ENCODE measurements at places on chromosomes 4 and X. TPM values are rescaled to one million over a fixed set of nuclear protein-coding genes. Genes with fewer than 3 reads are reported as not detected.

- DNase-seq: no peak
These were observed 628 bp downstream of the MXD4 start for GRCh38 chr4:2261110-2261852.

GRCh38 chr4:155931634-155932033 is 22.0 kb downstream of the CTSO start:
- no peak for DNase-seq

- DNase-seq: no peak
These were observed 61.6 kb downstream of the LEF1 start for GRCh38 chr4:108107101-108107500.

FAM47C gene
- not detected for total RNA-seq

- no peak for DNase-seq
These were observed 64.3 kb upstream of the GPR174 start for GRCh38 chrX:79080141-79080540.

TIGD4 gene
- total RNA-seq: 2.7 TPM

DNA sequence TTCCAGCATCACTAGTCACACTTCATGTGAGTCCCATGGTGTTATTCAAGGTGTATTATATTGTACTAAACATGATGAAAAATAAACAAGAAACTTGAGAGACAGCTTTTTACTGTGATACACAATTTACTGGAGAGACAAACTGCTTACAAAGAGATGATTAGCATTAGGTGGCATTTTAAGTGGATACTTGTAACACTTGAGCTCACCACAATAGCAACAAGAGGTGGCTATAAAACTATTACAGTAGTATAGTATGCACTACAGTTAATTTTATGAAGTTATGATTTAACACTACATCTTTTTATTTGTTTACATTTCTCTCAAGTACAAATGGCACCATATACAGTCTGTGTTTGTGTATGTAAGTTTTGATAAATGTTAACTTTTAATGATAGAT is 246.6 kb downstream of the PARM1 start:
- no peak for DNase-seq

ARFIP1 gene
- total RNA-seq: 46.8 TPM

JADE3 gene
- 10.5 TPM for total RNA-seq

FTSJ1 gene
- total RNA-seq: 36.3 TPM

GRCh38 chr4:56099378-56099786 is 150.6 kb downstream of the CEP135 start:
- DNase-seq: peak; percentile 20

KCNIP4 gene
- total RNA-seq: 19.8 TPM

- DNase-seq: no peak
These were observed 112.4 kb downstream of the RNF150 start for GRCh38 chr4:141020801-141021261.

GRCh38 chr4:67134616-67135015 is 410.7 kb downstream of the CENPC start:
- no peak for DNase-seq

GRCh38 chrX:71660562-71661416 is 6.6 kb upstream of the LOC101059915 start:
- no peak for DNase-seq

GPR173 gene
- total RNA-seq: 27.0 TPM

DNA sequence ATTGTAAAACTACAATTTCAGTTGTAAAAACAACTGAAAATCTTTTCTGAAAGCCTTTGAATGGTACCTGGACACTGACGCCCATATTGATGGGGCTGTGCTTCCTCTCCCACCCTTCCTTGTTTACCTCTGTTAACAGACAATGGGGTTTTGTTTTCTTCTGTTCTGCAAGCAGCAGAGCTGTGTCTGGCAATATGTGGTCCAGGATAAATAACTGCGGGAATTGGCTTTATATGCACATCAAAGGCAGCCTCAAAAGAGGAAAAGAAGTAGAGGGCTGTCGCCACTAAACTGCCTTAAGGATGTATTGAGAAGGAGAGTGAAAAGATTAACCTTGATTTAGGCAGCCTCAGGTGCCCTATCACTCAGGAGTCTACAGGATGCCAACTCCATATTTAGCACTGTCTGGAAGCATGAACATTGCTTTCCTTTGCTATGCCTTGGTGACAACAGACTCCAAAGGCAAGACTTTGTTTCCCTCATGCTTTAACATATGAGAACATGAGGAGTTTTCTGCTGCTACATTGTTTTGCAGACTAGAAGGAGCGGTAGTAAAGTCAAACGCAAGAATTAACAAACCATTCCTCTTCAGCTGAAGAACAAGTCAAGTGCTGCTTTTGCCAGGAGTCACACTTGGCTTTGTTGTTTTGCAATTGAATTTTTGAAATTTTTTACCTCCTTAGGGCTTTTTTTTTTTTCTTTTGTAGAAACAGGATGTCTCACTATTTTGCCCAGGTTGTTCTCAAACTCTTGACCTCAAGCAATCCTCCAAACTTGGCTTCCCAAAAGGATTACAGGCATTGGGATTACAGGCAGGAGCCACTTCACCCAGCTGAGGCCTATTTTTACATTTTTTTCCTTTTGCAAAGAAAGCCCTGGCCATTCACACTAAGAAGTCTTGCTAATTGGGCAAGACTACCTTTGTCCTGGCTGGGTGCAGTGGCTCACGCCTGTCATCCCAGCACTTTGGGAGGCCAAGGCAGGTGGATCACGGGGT is 3.0 kb downstream of the IL21 start:
- DNase-seq: no peak

- no peak for DNase-seq
These were observed 41.3 kb downstream of the LRBA start for GRCh38 chr4:150973626-150974251.

DNA sequence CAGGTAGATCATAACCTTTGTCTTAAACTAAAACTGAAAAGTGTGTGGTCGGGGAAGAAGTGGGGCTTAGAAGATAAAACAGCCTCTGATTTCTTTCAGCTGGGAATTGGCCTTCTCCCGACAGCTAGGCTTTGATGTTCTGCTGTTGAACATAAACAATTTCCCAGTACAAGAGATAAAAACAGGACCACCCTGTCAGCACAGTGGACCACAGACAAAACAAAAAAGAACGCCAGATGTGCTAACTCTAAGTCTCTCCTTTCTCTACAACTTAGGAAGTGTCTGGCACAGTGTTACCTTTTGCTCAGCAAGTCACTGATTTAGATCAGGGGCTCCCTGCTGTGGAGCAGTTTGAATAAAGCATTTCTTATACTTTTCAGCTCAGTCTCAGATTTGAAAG is 87.5 kb upstream of the UXT start:
- DNase-seq: no peak

HTN3 gene
- total RNA-seq: not detected

DNA sequence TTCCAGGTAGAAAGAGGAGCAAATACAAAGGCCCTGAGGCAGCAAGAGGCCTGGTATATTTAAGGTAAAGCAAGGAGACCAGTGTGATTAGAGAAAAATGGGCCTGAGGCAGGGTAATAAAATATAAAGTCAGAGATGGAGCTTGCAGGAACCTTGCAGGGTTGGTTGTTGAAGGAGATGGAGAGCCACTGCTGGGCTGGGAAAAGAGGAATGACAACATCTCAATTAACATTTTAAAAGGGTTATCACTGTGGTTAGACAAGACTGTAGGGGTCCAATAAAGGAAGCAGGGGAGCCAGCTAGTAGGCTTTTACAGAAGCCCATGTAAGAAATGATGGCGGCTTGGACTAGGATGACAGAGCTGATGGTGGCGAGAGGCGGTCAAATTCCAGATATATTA is 205.5 kb upstream of the MBNL3 start:
- DNase-seq: no peak

RAB9B gene
- total RNA-seq: 36.3 TPM

NPY5R gene
- total RNA-seq: 30.1 TPM

DNA sequence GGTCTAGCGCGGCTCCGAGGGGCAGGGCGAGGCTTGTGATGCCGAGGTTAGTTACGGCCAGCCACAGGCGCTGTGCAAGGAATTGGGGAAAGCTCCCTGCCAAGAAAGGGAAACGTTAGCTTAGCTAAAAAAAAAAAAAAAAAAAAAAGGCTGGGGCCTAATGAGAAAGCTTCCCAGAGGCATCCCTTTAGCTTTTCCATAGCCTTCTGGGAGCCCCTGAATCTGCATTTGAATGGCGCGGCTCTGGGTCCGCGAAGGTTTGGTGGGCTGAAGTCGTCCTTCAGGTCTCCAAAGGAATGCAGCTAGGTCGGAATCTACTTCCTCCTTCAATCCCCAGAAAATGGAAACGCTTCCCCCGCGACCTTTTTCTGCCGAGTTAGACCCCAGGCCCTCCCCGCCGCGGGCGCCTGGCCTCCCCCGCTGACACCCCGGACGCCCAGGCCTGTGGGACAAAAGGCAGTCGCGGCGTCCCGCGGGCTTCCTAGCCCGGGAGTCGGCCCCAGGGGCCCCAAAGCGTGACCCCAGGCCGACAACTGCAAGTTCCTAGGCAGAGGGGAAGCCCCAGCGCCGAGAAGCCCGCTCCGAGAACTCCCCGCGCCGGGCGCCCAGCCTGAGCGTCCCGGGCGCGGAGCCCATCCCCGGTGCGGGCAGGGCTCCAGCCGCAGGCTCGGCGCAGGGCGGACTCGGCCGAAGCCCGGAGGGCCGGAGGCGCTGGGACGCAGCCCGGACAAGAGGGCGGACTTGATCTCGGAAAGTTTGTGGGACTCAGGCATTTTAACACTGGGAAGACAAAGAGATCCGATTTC is 605 bp upstream of the FAT1 start:
- no peak for DNase-seq

- no peak for DNase-seq
These were observed 107.8 kb upstream of the MCF2 start for GRCh38 chrX:139815771-139816170.

ATP8A1 gene
- 239 TPM for total RNA-seq

NLRP2B gene
- 0.16 TPM for total RNA-seq

GRCh38 chrX:115602308-115602707 is 41.3 kb downstream of the PLS3 start:
- DNase-seq: no peak

GRCh38 chr4:119228406-119228805 is 15.9 kb downstream of the USP53 start:
- DNase-seq: no peak

CT55 gene
- not detected for total RNA-seq

DNA sequence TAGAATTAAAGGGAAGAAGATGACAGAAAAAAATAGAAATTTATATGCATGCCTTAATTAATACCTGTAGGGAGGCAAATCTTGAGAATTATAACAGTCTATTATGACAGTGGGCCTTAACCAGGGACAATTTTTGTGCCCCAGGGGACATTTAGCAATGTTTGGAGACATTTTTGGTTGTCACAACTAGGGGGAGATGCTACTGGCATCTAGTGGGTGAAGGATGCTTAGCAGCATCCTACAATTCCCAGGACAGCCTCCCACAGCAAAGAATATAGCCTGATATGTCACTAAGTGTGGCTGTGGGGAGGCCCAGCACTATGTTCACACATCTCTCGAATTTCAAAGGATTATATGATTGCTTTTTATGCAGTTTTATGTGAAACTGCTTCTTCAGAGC is 10.5 kb downstream of the GPR82 start:
- no peak for DNase-seq

GRCh38 chr4:129917651-129918050 is 821.7 kb downstream of the C4orf33 start:
- DNase-seq: no peak

GRCh38 chrX:71941776-71942175 is 31.1 kb downstream of the NHSL2 start:
- DNase-seq: no peak

DNA sequence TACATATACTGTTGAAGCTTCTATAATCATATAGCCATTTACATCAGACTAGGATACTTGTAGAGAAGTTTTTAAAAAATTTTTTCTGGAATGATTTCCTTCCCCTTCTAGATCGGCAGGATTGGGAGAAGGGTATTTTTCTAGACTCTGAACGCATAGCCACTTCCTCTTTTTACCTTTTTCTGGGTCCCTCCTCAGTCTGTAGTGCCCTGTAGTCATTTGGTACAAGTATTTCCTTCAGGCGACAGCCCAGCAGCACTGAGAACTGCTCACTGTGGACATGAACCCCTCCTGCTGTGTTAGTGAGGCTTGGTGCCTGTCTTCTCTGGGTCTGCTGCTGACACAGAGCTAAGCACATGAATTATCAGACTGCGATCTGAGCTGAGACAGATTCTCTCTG is 255.4 kb downstream of the ARHGAP10 start:
- DNase-seq: no peak

DNA sequence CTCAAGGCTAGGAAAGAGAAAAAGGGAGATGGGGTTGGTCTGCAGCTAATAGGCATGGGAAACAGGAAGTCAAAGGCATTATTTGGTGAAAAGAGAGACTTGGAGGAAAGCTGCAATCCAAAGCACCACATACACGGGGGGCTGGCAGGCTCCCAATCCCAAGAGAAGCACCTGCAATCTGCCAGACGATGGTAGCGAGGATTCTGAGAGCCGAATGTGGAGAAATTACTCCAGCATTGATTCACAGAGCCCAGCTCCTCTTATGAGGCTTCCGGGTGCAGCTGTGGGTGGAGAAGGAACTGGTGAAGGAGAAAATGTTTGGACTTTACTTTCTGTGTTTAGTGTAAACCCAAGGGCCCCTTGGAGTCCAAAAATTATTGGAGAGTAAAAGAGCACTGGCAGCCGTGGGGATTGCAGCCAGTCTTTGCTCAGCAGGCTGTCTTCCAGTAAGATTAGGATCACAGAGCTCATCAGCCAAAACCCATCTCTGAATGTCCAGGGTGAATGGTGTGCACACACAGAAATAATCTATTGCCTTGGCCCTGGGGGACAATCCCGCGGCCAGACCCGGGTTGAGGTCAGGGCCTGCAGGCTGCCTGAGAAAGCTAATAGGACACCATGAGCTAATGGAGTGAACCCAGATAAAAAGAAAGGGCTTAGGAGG is 197.6 kb downstream of the KIT start:
- no peak for DNase-seq

PSAPL1 gene
- not detected for total RNA-seq

- DNase-seq: peak; percentile 0
These were observed 67.6 kb upstream of the SLC7A3 start for GRCh38 chrX:70998411-70999027.

- DNase-seq: no peak
These were observed 230.1 kb upstream of the FAT1 start for GRCh38 chr4:186953599-186954260.

DNA sequence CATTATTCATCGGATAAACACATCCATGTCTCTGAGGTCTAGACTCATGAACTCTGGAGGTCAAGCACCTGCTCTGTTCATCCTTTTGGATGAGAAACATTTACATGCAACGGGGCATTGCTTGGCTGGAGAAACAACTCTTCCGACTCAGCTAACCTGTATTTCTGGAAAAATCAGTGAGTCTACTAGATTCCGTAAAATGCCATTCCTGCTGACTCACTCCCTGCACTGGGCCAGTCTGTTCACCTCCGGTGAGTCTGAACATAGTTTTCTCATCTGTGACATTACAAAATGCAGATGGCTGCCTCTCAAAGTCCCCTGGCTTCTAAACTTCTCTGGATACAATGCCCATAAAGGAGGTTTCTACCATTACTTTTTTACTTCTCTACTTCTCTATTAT is 185.7 kb upstream of the HS3ST1 start:
- no peak for DNase-seq

MAGEA9B gene
- total RNA-seq: not detected

CLTRN gene
- total RNA-seq: 0.16 TPM

DNA sequence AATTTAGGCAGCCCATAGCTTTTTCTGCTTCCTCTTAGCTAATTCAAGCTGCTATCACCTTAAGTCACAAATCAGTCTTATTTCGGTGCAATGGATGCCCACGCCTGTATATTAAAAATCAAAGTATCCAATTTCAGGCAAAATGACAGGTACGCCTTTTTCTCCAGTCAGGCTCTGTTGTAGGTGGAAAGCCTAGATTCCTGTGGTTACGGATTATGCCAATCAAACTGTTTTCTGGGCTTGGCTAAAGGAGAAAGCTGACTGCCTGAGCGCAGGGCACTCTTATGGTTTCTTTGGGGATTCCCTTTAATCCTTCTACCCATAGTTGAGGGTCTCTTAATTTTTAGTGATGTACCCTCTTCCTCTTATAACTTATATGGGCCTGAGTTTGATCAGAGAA is 550.5 kb downstream of the PDHA2 start:
- DNase-seq: no peak

TCEAL6 gene
- 6.7 TPM for total RNA-seq
